Activated CD4-positive, alpha-beta T cell treated with anti-CD3 and anti-CD28 coated beads for 36 hours (primary cell): ENCODE measurements at places on chromosomes 5 and 9.

DNA sequence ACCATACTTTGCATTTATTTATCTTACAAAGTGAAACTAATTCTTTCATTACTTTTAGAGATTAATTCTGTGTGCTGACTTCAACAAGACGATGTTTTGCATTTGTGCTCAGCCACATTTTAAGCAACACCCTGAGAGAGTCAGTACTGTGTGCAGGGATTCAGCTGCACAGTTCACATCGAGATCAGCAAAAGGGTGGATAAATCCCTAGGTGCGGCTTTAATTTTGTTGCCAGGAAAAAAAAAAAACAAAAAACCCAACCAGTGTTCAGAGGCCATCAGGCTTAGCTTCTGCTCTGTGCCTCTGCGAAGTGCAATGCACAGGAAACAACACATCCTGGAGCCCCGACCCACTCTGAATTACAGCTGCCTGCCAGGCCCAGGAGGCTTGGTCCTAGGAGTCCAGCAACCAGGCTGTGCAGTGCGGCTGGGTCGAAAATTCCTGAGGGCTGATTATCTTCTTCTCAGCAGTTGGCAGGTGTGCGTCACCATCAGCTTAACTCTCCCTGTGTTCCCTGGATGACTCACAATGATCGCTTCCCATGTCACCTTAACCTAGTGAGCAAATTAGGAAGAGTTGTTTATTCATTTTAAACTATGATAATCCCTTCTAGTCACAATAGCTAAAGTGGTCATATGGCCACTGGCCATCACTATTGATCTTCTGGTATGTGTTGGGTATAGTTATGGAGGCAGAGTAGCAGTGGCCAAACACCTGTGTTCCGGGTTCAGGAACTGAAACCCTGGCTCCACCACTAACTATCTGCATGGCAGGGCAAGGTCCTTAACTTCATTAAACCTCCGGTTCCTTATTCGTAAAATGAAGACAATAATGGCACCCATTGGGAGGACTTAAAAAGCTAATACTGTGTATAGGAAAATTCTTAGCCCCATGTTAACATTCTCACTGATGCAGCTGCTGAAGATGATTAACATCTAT lies 31.2 kb upstream of the NDUFB6 start:
- DNase-seq, result no peak

GRCh38 chr9:81396528-81396927 lies 292.8 kb downstream of the TLE1 start:
- DNase-seq, result no peak

DNA sequence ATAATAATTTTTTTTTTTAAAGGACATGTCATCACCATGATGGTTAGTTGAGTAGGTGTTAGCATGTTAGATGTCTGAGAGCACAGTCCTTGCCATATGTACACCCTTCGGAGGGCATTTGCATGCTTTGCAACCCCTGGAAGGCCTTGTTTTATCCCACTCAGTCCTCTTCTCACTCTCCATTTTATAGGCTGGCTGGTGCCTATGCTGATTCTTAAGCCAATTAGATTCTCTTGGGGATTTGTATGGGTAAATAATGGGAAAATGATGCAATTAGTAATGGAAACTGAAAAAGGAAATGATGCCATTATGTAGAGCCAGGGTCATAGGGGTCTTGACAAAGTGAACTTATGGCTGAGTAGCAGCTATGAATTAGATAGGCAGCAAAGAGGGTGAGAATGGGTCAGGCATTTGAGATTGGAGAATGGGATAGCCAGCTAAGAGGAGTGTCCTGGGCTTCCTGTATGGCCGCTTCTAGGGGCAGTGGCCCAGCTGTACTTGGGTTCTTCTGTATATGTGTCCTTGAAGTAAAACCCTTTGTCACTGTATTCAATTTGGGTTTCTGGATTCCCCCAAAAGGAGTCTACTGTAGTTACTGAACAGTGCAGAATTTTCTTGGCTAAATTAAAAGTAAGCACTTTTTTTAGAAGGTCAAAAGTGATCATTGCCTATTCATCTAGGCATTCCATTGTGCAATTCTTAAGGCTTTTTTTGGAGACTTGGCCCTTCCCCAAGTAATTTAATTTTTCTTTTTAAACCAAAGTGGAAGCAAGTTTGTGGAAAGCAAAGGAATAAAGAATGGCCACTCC lies 31.6 kb downstream of the LRRTM2 start:
- DNase-seq, result no peak

- DNase-seq, result peak; percentile 76
Measured at GRCh38 chr5:160438316-160439204, 16.9 kb downstream of the PTTG1 start.

DNA sequence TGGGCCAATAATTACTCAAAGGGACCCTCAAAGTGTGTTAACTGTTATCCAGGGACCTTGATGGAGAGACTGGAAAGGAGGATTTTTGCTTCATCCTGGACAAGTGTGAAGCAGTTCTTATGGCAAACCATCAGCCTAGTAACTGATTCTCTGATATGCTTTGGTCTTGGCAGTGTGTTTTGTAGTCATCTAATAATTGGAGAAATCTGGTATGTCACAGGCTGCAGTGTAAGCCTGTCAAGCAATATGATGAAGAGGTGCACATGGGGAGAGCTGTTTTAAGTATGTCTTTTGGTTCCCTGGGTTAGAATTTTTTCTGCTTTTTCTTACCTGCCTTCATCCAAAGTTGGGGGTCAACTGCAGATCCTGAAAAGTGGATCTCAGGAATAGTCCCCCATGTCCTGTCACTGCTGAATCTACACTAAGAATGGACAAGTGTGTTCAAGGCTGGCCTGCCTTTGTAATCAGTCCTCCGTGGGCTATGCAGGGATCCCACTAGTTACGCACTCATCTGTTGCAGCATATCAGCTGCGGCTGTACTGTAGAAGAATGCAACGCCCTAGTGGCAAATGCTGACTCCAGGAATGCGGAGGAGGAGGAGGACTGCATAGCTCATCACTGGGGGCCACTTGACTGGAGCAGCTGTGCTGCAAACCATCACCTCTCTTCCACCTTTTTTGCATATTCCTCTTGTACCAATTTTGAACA lies 1.9 kb downstream of the SPTAN1 start:
- peak; percentile 58 for DNase-seq

GRCh38 chr5:13510616-13511015 lies 433.9 kb downstream of the DNAH5 start:
- no peak for DNase-seq

DNA sequence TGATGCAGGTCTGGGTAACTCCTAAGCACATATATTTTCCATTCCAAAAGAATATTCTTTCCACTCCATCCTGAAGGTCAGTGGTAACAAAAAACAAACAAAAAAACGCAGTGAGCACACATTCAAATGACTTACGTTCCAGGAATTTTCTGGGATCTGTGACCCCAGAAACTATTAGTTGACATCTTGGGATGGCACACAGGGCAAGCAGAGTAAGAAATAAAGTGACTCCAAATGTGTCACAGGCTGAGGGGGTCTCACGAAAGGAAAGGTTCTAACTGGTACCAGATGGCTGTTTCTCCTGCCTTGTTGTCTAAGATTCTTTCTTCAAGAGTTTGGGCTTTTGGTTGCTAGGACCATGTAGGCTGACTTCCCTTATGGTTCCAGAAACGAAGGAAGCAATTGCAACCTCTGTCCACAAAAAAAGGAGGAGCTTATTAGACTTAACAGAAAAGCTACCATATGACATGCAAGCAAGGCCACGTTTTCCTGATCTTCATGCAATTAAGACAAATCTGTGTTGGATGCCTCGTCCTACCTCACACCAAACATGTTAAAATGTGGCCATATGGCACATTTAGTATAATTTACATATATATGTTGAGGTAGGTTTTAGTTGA lies 32.7 kb downstream of the PTGS1 start:
- DNase-seq, result no peak

DNA sequence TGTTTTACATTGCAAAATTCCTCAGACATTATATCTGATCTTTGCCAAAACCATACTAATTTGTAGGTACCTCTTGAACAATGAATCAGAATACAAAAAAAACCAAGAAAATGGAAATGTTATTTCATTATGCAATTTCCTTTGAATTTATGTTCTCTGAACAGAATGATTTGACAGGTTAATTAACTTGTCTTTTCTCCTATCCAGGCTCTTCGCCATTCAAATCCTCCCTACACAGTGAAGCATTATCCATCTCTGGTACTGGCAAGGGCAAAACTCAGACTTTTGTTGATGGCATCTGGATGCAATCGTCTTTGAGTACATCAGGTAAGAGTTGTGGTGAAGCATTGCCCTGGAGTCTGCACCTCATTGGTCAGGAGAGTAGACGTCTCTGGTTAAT lies 655.7 kb upstream of the ITGA1 start:
- DNase-seq, result no peak

- peak; percentile 45 for DNase-seq
Measured at GRCh38 chr9:137828527-137829259, 48.9 kb upstream of the CACNA1B start.

GRCh38 chr9:116975126-116975525 lies 288.0 kb downstream of the TRIM32 start:
- no peak for DNase-seq

- no peak for DNase-seq
Measured at GRCh38 chr5:14175381-14175780, 32.2 kb downstream of the TRIO start.

GRCh38 chr5:14913096-14913495 lies 41.5 kb upstream of the ANKH start:
- DNase-seq, result no peak

GRCh38 chr5:87398981-87399614 lies 13.6 kb downstream of the CCNH start:
- no peak for DNase-seq

- no peak for DNase-seq
Measured at GRCh38 chr5:76291305-76292077, 111.6 kb upstream of the IQGAP2 start.

DNA sequence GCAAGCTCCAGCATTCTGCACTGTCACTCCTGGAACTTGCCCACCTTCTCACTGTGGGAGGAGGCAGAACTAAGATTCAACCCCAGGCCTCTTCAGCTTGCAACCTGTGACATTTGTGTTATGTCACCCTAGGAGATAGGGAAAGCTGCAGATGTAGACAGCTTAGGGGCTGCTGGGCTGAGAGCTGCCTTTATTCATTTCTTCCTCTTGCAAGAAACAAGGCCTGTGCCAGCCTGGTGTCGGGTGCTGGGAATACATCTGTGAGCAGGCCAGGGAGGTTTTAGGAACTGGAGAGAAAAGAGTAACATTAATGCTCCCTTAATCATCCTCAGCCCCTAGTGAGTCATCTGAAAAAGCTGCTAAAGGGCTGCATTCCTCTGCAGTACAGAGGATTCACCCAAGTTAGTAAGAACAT lies 101.8 kb downstream of the FGF18 start:
- no peak for DNase-seq

DNA sequence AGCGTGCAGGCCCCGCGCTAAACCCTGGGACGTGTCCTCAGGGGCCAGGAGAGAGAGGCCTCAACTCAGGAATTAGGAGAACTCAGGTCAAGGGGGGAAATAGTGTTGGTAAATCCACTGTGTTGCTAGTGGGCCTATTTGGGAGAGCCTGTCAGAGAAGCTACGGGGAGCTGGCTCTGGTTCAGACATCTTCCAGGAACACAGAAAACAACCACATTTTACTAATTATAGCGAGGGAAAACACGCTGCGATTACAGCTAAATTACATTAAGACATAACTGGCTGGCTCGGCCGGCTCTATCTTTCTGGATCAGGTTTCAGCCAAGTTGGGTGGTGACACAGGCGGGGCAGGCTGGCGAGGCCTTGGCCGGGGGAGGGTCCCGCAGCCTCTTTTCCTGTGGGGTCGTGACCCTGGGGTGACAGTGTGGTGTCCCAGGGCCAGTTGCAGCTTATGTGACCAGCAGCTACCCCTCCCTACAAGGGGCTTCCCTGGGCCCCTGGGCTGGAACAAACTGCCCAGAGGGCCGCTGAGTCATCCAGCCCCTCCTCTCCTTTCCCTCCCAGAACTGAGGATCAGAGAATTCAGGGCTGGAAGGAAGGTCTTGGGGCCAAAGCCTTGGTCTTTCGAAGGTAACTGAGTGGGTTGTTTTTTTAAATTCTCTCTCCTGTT lies 75.1 kb downstream of the FGF18 start:
- DNase-seq, result no peak

GRCh38 chr5:159212657-159213462 lies 3.5 kb upstream of the RNF145 start:
- DNase-seq, result no peak

DNA sequence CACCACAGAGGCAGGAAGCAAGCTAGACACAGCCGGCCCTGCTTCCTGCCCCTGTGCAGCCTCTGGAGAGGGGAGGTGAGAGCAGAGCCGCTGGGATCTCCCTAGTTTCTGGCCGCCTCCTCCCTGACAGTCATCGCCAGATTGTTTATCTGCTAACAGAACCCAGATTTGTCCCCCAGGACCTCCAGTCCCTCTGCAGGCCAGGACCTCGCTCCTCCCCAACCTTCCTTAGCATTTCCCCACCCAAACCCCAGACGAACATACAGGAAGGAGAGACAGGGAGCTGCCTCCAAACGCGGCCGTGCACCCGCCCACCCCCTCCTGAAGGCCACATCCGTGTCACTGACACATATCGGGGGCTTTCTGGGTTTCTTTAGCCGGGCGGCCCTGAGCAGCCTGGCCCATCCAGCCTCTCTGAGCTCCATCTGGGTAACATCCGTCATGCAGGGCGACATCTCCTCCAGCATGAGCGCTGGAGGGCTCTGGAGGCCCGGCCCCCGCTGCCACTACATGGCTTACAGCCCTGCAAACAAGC lies 47.5 kb downstream of the DBH start:
- DNase-seq, result peak; percentile 78

- DNase-seq, result no peak
Measured at GRCh38 chr9:110746211-110746930, 77.8 kb downstream of the MUSK start.

DNA sequence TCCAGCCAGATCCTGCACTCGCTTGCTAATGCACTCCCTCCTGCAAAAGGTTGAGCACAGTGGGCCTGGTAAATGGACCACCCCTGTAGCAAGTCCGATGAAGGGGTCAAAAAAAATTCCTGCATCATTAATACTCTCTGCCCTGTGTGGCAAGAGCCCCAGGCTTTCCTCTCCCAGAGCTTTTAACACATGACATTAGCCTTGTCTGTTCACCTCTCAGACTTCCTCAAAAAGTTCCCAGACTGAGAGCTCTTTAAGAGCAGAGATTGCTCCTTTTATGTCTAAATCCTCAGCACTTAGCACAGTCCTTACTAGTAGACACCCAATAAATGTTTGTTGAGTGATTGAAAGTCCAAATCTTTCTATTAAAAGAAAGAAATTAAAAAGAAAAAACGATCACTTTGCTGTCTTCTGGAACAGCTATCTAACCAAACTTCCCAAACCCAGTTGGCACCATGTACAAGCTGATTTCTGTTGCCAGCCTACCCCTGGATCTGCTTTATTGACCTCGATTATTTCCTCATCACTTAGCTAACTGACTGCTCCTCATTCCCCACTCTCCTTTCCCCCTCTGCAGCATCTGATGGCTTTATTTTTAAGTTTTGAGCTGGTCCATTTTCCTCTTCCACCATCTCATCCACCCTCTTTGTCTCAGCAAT lies 209.8 kb downstream of the ENC1 start:
- no peak for DNase-seq

DNA sequence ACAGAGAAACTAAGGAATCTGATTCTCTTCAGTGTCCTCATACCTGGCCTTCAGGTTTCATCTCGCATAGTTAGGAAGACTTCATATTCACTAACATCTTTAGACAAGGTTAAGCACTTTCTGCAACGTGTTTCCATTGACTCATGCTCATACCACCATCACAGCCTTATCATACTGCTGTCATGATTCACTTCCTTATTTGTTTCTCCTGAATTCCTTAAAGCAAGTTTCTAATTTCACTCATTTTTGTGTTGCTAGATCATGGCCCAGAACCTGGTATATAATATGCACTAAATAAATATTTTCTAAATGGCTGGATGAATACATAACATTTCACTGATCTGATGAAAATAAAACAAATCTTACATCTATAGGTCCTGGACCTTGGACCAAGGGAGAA lies 472.9 kb downstream of the PRELID2 start:
- no peak for DNase-seq

- no peak for DNase-seq
Measured at GRCh38 chr9:83027153-83027891, 35.6 kb downstream of the RASEF start.
